ENCODE measurements at places on chromosomes 4 and X.

DNA sequence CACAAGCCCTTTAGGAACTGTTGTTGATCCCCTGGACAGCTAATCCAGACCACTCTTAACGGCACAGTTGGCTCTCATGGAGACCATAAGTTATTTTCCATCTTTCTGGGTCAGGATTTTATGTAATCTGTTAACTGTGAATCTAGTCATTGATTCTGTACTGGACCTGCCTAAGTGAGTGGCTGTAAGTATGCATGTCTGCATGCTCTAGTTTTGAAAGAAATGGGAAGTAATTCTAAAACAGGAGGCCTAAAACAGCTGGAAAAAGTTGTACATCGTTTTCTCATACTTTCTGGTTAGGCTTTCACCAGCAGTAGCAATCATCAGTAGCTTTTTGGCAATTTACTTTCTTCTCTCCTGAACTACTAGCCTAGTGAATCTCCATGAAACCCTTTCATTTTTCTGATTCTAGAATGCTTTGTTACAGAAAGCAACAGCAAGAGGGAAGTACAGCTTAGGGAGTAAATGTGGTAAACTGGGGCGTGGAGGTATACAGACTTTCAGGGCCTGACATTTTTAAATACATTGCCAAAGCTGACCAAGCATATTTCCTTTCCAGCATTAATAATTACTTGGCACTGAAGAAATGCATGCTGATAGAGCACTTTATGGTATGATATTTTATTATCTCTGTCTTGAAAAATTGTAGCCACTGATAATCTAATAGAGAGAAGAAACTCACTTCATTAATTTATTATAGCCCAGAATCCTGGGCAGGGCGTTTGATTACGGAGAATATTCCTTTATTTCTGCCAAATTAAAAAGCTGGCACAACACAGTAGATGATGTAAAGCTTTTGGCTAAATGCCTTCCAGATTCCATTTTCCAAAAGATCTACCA is 202.7 kb downstream of the BANK1 start:
- no peak for DNase-seq

DNA sequence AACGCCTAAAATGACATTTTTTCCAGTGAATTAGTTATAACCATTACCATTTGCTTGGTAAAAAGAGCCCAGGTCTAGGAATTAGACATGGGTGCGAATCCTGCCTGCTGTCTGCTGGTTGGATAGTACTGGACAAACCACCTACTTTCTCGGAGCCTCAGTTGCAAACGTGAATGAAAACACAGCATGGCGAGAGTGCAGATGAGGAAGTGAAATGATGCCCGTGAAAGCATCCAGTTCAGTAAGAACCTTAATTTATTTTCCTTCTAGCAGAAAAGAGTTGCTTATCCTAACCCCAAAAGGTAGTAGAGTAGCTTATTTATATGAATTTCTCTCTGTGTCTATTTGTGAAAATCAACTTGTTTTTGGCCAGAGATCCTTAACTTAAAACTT is 171.4 kb upstream of the GALNT7 start:
- no peak for DNase-seq

- no peak for DNase-seq
Observed at GRCh38 chr4:143341186-143341755, 4.6 kb downstream of the GAB1 start.

DNA sequence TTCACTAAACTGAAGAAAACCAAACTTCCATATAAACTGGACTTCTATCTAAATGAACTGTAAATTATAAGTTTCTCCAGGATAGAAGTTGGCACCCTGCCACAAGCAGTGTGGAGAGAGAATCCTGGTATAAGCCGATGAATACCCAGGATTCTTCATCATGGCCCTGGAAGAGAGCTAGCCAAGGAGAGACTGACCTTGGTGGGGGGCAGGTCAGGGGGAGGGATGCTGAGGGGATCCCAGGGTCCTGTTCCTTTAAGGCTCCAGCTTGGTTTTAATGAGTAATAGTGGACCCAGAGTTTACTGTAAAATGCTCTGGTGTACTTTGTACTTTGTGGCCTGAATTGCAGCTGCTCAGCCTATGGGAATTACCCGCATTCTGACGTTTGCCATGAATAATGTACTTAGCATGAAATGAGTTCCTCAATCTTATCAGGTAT is 16.9 kb downstream of the RASSF6 start:
- no peak for DNase-seq

- peak; percentile 87 for DNase-seq
Observed at GRCh38 chrX:135973548-135974278, at the start of gene MMGT1. Gene MMGT1 (minus strand): TSS chrX:135973988. CDS start chrX:135973675, 313 bp downstream.

Measured in stimulated activated CD4-positive, alpha-beta T cell treated with anti-CD3 and anti-CD28 coated beads, Interleukin-15, amount 100 ng/mL, for 24 hours (primary cell).